Lung (tissue), 17 donors: ENCODE measurements at places on chromosomes 5 and 9. TPM values are rescaled to one million over a fixed set of nuclear protein-coding genes. Genes with fewer than 3 reads are reported as not detected.

Gene BTNL8
- polyA plus RNA-seq = 0.81 TPM

Gene IL9
- not detected for polyA plus RNA-seq

Gene FAM81B
- polyA plus RNA-seq = 8.6 TPM

Gene SHLD3
- polyA plus RNA-seq = 3.5 TPM

Gene FBXO38
- polyA plus RNA-seq = 18.5 TPM
